GDM1 (cell line): ENCODE measurements at places on chromosomes 13 and 19.

DNA sequence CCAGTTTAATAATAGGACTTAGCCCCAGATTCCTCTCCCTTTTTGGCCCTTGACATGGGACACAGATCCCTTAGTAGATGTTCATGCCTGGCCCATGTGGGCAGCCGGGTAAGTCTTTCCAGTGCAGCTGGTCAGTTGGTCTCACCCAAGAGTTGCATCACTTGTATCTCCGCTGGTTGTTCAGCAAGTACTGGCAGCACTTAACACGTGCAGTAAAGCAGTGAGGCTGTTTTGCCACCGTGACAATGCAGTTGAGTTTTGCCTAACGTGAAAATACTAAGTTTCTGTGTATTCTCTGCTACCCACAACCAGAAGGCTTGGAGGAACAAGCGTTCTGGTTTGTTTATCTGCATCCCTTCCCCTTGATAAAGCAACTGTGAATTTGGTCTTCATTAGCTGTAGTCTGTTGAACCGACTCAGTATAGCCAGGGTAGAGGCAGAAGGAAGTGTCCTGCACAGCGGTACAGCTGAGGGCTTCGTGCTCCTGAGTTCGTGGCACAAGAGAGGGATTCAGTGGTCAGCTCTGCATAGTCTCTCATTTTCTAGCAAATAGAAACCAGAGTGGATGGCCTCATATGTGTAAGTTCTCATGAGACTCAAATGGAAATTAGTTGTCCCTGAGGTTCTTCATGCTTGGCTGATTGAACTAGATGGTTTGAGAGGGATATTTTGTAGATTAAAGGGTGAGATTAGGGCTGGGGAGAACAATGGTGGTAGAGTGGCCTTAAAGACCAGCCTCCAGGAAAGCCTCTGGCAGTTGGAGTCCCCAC is 50.3 kb downstream of the ARHGEF7 start:
- DNase-seq = no peak

- no peak for DNase-seq
Measured at GRCh38 chr13:40113643-40114304, 458.3 kb downstream of the COG6 start.

DNA sequence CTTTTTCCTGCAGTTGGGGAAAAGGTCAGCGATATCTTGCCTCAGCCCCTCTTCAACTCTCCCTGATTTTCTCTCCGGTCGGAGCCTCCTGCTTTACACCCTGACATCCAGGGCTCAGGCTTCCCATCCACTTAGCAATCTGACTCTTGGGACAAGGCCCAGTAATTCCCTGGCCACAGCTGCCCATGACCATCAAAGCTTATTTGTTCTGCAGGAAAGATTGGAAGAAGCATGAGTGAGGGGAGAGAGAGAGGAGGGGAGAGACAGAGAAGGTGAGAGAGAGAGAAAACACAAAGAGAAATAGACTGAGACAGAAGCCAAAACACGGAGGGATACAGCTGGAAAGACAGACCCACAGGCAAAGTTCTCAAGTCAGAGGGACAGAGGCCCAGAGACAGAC is 13.7 kb downstream of the SYT3 start:
- no peak for DNase-seq

- no peak for DNase-seq
Measured at GRCh38 chr13:60099631-60100420, 63.9 kb downstream of the DIAPH3 start.

- DNase-seq = peak; percentile 61
Measured at GRCh38 chr13:26184791-26185250, 37.3 kb downstream of the RNF6 start.

GRCh38 chr19:28065026-28065425 is 1147.9 kb downstream of the UQCRFS1 start:
- DNase-seq = no peak

DNA sequence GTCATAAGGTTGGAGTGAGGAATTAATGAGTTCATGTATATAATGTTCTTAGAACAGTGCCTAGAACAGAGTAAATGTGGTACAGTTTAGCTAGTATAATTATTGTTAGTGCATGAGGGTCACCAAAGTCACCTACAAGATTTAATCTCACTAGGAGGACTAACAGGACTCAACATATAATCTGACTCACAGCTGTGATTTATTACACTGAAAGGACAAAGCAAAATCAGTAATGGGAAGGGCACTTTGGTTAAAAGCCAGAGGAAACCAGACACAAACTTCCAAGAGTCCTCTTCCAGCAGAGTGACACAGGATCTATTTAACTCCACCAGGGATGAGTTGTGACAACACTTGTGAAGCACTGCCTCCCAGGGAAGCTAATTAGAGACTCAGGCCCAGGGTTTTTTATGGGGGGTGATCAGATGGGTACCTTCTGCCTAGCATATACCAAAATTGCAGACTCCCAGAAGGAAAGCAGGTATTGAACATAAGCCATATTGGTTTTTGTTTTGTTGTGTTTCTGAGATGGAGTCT is 341.2 kb upstream of the DACH1 start:
- DNase-seq = no peak

- DNase-seq = peak; percentile 34
Measured at GRCh38 chr19:33796164-33796875, at the start of gene KCTD15. TSS of gene KCTD15 (plus strand) at chr19:33796870. CDS start at chr19:33800455, 3,585 bp downstream.

- no peak for DNase-seq
Measured at GRCh38 chr13:107864543-107865317, 350.6 kb downstream of the LIG4 start.

DNA sequence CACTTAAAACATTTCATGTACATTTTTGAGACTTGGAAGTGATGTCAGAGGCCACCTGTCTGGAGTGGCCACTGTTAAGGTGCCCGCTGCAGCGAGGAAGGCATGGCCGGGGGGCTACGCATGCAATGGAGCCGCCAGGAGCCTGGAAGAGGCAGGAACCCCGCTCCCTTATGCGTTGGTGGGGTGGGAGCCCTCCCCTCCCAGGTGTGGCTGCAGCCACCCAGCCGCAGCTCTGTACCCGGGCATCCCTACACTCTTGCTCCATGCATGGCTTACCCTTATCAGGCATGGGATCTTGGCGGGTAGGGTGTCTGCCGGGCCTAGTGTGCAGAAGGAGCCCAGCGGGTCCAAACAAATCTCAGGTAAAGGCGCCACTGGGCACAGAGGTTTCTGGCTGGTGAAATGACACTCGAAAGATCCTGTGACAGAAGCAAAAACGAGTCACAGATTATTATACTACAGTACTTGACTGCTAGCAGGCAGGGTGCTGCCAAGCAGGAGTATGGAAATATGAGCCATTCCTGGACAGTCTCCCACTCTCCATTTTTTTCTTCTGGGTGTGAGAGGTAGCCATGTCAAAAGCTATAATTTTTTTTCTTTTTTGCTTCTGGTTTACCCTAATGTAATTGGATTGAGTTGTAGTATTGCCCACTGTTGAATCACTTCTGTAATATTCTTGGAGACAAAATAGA is 1606.3 kb upstream of the MIR17HG start:
- no peak for DNase-seq

GRCh38 chr19:38273499-38273898 is 9.1 kb downstream of the SPINT2 start:
- DNase-seq = no peak

DNA sequence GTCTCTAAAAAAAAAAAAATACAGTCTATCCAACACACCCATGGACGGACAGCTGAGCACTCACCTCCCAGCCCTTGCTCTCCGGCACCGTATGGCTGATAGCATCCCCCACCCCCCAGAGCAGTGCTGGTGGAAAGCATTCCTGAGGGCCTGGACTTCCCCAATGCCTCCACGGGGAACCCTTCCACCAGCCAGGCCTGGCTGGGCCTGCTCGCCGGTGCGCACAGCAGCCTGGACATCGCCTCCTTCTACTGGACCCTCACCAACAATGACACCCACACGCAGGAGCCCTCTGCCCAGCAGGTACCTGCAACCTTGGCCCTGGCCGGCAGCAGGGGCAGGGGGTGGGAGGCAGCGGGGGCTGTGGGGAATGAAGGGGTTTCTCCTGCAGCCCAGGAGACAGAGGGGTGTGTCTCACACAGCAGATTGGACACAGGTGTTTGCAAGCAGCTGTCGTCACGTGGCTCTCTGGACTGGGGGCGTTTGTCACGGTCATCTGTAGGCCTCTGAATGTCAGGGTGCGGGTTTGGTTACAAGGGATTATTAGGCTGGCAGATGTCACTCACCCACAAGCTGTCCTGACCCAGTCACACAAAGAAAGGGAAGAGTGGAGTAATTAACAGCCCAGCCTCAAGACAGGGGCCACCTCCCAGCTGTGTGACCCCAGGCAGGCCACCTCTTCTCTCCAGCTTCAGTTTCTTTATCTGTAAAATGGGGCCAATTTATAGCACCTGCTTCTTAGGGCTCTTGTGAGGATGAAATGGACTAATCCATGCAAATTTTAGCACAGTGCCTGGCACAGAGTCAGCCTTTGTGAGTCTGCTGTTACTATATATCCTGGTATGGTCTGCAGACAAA is 19.3 kb downstream of the PLD3 start:
- DNase-seq = no peak

DNA sequence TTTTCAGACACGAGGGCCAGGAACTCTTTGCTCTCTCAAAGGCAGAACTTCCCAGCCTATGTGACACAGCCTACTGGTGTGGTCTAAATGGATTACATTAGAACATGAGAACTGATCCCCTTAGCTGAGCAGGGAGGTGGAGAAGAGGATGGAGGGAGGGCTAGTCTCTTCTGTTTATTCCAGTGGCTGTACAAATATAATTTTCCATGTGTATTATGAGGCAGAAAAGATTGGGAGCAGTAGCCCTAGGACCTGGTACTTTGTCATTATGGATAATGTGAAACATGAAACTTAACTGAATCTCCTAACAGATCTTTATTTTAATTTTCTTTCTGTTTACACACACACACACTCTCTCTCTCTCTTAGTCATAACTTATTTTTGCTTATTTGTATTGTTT is 82.1 kb downstream of the WDFY2 start:
- no peak for DNase-seq

GRCh38 chr13:32660227-32660626 is 74.0 kb downstream of the PDS5B start:
- DNase-seq = no peak

DNA sequence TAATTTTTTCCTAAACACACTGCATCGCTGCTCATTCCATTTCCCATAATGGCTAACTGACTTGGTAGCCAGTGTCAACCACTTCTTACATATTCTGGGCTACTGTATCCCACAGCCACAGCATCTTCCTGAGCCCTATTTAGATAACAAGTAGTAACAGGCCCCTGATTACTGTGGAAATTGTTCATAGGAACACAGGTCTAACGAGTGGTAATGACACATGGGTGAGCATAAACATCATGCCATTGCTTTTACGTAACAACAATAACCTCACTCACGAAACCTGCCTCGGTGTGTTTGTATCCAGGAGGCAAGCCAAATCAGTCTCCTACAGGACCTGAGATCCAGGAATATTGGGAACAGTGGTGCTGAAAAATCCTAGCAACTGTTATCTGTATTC is 438.6 kb downstream of the KLF5 start:
- DNase-seq = no peak

DNA sequence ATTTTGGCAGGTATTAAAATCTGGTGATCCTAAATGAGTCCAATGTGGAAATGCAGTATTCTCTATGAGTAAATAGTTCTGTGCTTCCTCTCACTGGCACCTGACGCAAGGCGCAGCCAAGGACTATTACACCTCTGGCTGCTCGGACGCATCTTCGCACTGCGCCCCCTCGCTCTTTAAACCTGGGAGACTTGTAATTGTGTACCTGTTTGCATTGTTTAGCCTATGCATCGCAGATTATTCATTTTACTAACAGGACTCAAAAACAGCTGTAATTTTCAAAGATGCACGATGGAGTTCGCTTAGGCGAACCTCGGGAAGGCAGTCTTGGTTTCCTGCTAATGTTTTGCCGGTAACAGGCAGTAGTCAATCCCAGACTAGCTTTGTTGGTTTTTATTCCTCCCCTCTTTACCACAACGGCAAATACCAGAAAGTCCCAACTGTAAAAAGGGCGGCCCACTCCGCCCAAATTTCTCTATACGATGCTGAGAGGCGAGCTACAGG is 113.2 kb downstream of the KCNRG start:
- DNase-seq = no peak

DNA sequence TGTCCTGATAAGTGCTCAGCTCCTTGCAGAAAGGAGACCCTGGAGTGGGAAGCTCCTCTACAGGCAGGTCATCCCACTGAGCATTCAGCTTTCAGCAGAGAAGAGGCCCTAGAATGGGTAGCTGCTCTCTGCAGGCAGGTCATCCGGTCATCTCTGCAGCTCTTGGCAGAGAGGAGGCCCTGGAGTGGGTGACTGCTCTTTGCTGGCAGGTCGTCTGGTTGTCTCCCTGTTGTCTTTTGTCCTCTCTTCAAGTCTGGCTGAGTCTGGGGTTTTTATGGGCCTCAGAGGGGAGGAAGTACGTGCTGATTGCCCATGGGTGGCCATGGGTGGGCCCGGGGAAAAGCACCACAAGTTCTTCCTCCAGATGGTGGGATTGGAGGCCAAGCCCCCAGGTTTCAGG is 250.3 kb upstream of the EDNRB start:
- DNase-seq = no peak

DNA sequence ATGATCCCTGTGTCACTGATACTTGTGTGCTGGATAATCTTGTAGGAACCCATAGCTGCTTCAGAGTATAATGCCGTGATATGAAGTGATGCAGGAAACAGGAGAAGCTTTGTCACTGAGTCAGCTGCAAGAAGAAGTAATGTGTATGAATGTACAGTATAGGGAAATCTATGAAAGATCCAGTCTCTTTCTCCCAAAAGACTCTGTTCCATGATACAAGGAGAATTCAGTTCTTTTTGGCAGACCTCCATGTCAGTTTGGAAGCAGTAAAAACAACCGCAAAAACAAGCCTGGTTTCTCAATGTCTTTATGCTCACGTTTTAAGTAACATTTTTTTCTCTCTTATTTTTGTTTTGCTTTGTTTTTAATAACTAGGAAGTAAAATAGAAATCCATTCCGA is 33.9 kb downstream of the PCDH17 start:
- DNase-seq = no peak

GRCh38 chr13:109781384-109782065 is 4.9 kb downstream of the IRS2 start:
- no peak for DNase-seq

DNA sequence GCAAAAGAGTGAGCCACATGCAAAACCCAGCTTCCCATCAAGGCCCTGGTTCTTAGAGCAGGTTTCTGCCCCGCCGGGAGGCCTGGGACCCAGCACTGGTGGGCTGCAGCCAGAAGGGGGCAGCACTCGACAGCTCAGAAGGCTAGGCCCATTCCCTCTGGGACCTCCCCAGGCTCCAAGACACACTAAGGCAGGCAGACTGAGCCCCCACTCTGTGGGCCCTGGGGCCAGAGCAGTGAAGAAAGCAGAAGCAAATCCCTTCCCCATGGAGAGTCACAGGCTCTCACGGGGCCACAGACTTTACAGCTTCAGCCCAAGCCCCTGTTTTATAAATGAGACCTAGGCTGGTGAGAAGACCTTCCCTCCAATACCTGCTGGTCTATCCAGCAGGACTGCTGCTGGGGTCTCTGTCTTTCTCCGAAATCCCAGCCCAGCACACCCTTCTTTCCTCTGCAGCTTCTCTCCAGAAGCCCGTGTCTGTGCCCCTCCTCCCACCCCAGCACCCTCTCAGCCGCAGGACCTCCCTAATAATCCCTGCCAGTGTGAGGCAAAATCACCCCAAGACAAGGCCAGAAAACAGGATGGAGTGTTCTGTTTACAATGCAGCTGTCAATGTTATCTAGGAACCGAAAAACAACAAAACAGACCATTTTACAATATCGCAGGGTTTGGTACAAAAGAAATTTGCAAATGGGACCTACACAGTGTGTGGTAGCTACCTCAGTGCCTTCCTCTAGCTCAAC is 109.3 kb downstream of the ABCC4 start:
- peak; percentile 62 for DNase-seq

GRCh38 chr13:28558567-28558966 is 63.6 kb upstream of the FLT1 start:
- no peak for DNase-seq
